ENCODE measurements at places on chromosomes 1 and 21.

GRCh38 chr1:150613061-150613920 is 16.1 kb downstream of the ENSA start:
- no peak for DNase-seq

GRCh38 chr1:36420836-36421317 is 23.2 kb upstream of the LSM10 start:
- peak; percentile 86 for DNase-seq

GRCh38 chr1:34538481-34538880 is 216.4 kb upstream of the GJB5 start:
- DNase-seq = no peak

GRCh38 chr1:165344198-165344597 is 12.3 kb downstream of the LMX1A start:
- DNase-seq = no peak

DNA sequence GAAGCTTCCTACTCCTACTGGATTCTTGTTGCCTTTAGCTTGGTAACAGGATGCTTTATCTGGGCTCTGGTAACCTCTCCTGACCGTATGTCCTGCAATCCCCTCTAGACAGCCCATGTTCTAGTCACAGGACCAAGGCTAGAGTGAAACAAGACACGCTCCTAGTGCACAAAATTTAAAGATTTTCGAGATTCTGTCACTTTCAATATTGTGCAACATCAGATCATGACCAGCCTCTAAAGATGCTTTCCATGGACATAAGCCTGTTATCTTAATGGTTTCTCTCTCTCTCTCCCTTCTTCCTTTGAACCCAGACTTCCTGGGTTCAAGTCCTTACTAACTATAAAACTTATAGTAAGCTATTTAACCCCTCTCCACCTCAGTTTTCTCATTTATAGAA is 1.6 kb upstream of the LY9 start:
- DNase-seq = no peak

DNA sequence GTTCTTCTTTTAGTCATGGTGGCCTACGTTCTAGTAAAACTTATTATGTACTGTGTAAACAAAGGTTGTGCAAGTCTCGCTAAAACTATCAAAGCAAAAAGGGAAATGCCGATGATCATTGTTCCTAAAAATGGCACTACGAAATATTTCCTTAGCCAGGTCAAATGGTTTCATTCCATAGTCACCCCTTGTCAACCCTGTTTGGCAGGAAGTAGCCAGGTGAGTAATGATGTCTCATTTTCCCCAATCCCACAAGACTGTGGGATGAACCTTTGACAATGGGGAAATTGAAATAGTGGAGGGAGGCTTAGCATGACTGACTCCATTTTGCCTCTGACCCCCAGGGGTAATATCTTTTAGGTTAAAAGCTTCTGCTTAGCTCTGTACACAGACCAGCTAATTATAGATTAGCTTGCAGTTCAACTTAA is 5.6 kb upstream of the REN start:
- no peak for DNase-seq

GRCh38 chr21:24716281-24716918 is 890.9 kb downstream of the MRPL39 start:
- DNase-seq = no peak

DNA sequence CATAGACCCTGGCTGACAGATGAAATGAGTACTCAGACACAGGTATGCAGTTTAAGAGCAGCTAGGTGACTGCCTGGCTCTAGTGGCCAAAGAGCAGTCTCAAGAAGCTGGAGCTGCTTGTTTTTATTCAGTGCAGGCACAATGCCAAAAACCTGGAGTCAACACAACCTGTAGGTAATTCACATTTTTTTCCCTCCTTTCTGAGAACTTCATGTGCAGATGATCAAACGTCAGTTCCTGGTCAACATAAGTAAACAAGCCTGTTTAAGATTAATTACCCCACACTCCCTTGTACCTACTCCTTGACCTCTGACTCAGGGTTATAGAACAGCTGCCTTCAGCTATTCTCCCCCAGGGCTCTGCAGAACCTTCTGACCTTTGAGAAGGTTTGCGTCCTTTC is 17.3 kb upstream of the ACADM start:
- DNase-seq = no peak

DNA sequence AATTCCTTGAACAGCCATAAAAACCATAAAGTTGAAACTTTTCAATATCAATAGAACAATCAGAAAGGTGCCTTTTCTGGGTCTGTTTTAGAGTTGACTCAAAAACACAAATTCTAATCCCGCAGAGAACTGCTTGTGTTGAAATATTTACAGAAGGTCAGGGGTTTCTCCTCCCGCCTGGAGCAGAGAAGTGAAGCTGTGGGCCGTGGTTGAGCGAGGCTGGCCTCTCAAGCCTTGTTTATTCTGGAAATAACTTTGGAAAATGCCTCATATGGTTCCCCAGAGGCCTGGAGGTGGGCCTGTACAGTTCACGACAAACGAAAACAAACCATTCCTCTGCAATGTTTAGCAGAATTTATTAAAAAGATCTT is 90.8 kb upstream of the ERRFI1 start:
- DNase-seq = peak; percentile 35

DNA sequence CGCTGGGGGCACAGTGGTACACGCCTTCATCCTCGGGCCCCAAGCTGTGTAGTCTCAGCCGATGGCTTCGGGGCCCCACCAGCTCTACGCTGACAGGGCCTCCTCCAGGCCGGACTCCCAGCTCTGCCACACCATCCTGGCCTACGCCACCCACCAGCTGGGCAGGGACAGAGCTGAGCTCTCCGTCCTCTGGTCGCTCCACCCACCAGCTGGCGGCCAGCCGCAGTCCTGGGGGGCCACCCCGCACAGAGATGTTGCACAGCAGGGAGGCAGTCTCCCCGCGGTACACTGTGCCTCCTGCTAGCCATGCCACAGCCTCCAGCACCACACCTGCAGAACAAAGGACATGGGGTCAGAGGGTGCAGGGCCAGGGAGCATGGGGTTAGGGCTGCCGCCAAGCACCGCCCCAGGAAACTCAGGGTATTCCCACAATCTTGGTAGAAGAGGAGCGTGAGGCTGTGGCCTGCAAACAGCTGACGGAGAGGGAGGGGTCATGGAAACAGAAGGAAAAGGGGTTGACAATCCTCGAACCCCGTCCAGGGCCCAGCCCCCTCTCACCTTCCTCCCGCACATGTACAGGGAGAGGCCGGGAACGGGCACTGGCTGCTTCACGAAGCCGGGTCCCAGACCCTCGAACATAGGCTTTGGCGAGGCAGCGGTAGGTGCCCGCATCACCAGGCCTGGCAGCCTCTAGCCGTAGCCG is 5.9 kb downstream of the IGSF8 start:
- no peak for DNase-seq

- DNase-seq = no peak
Measured at GRCh38 chr1:79852004-79852403, 845.5 kb upstream of the ADGRL4 start.

GRCh38 chr1:212232090-212232489 is 53.1 kb upstream of the PPP2R5A start:
- DNase-seq = no peak

- peak; percentile 57 for DNase-seq
Measured at GRCh38 chr1:3321559-3322449, 132.7 kb upstream of the ARHGEF16 start.

- peak; percentile 53 for DNase-seq
Measured at GRCh38 chr1:51768971-51769588, 109.4 kb downstream of the NRDC start.

DNA sequence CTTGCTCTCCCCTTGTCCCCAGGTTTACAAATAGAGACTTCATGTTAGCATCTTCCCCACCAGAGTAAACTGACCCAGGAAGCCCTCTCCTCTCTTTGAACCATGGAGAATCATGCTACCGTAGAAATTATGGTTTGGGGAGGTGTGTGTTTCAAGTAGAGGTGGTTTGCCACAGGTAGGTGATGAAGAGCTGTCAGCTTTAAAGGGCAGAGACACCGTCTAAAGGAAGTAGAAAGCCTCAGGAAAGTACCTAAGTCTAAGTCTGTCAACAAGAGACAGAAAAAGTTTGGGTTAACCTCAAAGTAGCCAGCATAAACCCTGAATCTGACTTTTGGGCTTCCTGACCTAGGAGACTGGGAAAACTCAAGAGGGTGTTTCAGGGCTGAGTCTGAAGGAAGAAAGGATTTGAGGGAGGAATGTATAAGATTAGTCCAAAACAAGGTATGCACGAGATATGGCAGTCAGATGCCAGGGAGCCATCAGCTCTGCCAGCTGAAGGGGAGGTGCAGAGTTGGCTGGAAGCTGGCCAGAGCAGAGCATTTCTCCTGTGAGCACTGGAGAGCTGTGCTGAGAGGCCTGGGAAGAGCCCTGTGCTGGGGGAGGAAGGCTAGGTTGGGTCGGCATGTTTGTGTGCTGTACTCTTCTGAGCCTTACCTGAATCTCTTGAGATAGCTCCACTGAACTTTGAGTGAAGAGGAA is 14.3 kb downstream of the ADAMTSL4 start:
- no peak for DNase-seq

DNA sequence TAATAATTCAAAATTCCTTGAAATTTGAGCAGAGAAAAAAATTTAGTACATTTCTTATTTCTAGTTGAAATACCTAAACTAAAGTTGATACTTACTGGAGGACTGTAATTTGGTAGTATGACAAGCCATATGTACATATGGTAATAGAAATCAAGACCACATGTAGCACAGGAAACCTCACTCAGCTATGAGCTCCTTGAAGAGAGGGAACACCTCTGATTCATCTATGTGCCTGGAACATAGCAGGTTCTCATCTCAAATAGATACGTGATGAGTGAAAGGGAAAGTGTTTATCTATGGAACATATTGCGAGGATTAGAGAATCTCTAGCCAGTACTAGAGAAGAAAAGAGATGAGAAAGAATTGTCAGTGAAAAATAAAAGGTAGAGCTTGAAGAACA is 47.9 kb upstream of the GNG4 start:
- no peak for DNase-seq

DNA sequence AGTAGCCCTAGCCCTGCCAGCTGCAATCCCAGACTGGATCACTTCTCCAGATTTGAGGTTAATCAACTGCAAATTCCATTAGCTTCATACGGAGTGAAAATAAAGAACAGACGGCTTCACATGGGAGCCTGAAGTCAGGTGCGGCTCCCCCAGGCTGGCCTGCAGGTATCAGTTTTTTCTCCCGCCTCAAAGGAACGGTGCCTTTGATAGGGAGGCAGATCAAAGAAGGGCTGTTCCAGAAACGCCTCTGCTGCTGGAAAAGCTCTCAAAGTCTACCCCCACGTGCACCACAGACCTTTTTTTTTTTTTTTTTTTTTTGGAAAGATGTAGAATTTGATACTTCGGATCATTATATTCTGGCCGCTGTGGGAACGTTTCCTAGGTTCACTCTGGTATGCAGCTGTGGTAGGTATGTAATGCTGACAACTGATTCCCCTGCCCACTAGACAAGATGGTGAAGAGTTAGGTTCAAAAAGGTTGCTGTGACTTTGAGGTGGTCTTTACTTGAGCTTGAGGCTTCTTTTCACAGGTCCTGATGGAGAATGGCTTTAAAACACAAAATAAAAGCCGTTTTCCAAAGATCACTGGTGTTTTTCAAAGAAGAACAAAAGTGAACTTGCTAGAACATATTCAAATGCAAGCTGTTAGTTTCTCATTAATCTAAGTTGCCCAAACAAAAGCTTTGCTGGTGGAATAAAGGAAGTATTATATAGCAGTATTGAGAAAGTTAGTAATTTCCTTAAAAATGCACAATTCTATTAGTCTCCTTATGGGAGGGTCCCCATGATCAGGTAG is 189.0 kb upstream of the NFIA start:
- DNase-seq = no peak

DNA sequence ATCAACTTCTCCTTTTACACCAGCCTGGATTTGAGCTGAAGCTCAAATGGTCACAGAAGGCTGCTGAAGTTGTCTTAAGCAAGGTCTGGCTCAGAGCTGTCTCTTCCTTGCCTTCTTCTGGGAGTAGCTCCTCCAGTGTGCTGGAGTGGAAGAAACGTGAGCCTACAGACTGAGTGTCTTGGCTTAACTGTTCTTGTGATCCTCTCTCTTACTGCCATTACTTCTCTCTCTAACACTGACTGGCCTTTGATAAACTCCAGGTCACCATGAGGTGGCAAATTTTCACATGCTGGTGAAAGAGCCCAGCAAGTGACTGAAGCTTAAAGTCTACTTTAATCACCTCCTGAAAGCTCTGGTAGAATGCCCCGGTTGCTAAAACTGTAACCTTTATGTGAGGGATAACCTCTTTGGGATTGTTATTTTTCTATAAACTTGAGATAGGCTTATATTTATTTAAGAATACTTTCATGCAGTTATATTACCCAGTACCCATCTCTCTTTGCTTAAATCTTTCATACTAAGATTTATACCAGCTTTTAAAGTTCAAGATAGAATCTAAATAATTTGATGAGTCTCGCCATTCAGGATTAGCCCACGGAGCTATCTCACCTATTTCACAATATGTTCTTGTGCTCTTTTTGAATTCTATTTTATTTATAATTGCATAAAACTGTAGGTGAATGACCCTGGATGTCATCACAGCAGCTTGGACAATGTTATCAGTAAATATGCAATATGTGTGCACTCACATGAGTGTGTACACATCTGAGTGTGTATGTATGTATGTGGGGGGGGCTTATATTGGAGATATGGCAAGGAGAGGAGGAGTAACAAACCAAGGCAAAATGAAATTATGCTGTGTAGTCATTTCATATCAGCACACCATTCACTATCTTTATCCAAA is 924.0 kb downstream of the LTN1 start:
- no peak for DNase-seq

GRCh38 chr1:153741986-153742385 is 14.1 kb downstream of the INTS3 start:
- DNase-seq = no peak

- DNase-seq = peak; percentile 56
Measured at GRCh38 chr1:93448292-93448982, 519 bp downstream of the FNBP1L start.

DNA sequence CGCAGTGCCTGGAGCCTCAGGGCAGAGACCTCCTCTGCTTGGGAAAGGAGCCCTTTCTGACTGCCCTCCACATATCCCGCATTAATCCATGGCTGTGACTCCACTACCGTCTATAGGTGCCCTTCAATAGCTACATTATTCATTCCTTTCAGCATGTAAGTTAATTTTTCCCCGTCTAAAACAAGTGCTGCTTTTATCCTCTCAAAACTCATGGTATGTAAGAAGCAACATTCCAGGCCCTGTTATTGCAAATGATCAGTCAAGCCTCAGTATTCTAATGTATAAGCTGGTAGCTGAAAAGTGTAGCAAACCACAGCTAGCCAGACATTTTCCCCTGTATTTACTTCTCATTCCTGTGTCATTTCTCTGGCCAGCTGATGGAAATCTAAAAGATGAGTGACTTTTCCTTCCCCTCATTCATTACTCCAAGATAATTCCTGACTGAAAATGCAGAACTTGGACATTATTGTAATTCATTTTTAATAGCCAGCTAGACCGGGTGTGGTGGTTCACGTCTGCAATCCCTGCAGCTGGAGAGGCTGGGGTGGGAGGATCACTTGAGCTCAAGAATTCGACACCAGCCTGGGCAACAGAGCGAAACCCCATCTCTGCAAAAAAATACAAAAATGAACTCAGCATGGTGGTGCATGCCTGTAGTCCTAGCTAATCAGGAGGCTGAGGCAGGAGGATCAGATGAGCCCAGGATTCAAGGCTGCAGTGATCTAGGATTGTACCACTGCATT is 88.5 kb upstream of the SOD1 start:
- no peak for DNase-seq

Data from HEK293T (cell line).